ENCODE measurements at places on chromosomes 7 and 10. TPM values are rescaled to one million over a fixed set of nuclear protein-coding genes. Genes with fewer than 3 reads are reported as not detected.

Gene PRTFDC1
- not detected for total RNA-seq

Gene TEX47
- not detected for total RNA-seq

Gene PRLHR
- not detected for total RNA-seq

DNA sequence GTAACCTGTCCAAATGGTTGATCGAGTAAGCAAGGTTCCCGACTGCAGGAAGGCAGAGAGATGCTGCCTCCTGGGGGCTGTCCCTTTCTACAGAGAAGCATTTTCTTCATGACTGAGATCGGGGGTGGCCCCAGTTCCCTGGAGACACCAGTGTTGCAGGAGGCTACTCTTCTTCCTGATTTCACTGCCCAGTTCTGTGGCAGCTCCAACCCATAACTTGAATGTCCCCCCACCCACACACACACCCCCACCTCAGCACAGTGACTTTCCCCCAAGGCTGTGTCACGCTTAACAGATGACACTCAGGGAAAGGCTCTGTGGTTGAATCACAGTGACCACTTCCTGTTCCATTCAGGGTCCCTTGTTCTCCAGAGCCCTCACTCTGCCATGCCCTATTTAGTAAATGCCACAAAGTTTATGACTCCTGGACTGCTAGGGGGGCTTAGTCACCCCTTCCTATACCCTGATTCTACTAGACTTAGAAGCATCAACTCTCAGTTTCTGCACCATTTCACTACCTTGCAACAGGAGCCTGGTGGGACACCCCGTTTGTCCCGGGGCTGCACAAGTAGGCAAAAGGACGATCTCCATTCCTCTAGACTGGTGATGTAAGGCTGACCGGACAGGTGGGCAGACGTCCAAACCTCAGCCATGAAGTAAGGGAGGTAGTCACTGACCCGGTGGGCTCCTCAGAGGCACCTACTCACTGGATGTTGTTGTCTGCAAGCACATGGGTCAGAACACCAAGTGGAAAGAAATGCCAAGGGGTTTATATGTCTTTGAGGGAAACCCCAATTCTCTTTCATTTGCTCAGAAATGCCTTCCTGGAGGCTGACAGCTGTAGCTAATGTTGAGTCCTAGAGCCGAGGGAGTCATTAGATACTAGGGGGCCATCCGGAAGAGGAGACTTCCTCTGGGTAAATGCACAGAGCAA, 31.3 kb upstream of the SMC3 start:
- no peak overlapping the region for H3K27ac ChIP-seq
- DNase-seq, result peak; percentile 79
- no peaks in the 10 kb centered on the region for H3K27me3 ChIP-seq
- H3K4me1 ChIP-seq, result peaks cover 23% of the 10 kb centered on the region

GRCh38 chr7:45328403-45328981, 170.9 kb downstream of the RAMP3 start:
- no peak overlapping the region for H3K4me3 ChIP-seq
- H3K4me1 ChIP-seq, result no peaks in the 10 kb centered on the region
- H3K27me3 ChIP-seq, result no peaks in the 10 kb centered on the region
- no peak overlapping the region for H3K27ac ChIP-seq
- no peaks in the 10 kb centered on the region for H3K36me3 ChIP-seq

Measured in B cell (primary cell).